Right ventricle myocardium superior (tissue), 1 donor: ENCODE measurements at places on chromosomes 5 and 9. TPM values are rescaled to one million over a fixed set of nuclear protein-coding genes. Genes with fewer than 3 reads are reported as not detected.

NFIL3 gene
- total RNA-seq = 19.9 TPM

INSL4 gene
- not detected for total RNA-seq

SH3RF2 gene
- total RNA-seq = 309 TPM

NR2F1 gene
- total RNA-seq = 0.70 TPM

SLC6A3 gene
- total RNA-seq = not detected

DNA sequence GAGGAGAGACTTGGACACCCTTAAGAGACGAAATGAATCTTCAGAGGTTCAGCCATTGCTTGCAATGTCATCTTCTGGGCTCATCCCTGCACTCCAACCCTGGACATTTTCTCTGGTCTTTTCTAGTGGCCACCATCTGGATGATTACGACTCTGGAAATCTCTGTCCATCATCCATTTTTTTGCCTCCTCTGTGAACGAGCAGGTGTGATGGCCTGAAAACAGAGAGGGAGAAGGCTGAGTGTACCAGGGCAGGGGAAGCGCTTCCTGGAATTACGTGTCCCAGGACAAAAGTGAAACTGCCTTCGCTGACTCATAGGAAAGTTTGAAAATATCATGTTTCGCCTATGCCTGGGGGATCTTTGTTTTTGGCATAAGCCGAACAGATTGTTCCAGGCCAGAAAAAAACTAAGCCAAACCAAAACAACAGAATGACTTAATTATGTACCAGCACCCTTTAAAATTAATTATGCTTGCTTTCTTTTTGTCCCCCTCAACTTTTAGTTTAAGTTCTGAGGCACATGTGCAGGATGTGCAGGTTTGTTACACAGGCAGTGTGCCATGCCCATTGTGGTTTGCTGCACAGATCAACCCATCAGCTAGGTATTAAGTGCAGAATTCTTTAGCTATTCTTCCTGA lies 31.9 kb downstream of the ANKRD33B start:
- DNase-seq = no peak

DNA sequence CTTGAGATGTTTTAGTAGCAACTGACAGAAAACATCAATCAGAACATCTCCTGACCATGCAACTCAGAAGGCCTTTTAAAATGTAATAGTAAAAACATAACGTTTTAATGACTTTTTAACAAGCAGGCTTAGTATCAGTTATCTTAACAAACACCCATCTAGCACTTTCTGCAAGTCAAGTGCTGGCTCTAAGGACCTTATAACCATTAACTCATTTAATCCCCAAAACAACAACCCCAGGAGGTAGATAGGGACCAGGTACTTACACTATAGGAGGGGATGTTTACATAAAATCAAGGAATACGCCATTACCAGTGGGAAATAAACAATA lies 41.8 kb downstream of the ROR2 start:
- DNase-seq = no peak

DNA sequence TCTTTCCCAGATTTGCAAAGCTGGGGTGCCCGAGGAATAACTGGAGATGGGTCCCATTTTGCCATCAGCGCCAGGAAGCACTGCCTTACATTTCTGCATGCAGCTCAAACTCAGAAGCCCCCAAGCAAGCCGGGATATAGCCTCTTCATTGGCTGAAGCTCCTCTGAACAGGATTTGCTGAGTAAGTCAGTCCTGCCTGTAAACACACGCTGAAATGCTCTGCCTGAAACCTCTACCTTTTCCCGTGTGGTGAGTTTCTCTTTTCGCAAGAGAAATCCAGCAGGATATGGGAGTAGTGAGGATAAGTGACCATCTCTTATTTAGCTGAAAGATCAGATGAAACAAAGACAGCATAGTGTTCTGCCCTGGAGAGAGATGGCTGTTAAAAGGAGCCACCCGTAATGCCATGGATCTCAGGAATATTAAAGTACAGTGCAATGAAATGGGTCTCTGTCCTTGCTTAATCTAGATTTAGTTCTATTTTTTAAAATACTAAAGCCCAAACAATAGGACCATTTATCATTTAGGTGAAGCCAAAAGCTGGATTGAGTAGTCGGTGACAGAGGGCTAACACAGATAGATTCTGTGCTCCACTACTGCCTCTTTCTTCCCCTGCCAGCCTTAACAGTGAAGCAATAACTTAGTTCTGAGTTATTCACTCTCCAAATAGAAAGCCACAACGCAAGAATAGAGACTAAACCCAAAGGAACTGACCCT lies 177.5 kb upstream of the PPP2R2B start:
- no peak for DNase-seq

- no peak for DNase-seq
Measured at GRCh38 chr5:40957048-40957447, 47.8 kb downstream of the C7 start.

DNA sequence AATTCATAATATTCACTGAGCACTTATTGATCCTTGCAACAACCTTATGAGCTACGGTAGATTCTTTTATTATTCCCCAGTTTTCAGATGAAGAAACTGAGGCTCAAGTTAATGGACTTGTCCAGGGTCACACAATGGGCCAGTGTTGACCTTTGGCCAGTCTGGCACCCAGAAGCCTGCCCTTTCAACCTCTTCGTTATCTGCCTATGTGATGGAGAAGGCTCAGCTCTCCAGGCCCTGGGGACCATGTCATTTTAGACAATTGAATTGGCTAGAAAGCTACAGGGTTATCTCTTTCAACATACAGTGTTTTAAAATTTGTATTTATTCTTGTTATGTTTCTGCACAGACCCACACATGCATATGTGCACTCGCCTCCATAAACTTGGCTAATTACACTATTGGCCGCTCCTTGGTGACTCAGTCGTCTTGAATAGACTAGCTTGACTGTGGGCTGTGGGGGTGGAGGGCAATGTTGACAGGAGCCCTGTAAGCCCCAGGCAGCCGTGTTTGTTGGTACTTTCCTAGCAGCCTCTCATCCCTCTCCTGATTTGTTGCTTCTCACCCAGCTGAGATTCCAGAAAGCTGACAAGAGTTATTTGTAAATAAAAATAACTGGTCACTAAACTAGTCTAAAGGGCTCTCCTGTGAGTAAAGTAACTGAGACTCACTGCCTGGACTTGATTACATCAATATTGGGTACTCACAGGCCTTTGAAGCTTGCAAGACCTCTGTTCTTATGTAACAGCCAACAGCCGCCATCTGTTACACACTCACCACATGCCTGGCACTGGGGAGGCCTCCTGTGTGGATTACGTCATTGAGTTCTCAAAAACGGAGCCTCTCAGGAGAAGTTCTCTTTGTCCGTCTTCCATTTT lies 8.5 kb upstream of the ANGPTL2 start:
- DNase-seq = peak; percentile 74

GRCh38 chr9:77392328-77392727 lies 215.0 kb downstream of the VPS13A start:
- no peak for DNase-seq

DNA sequence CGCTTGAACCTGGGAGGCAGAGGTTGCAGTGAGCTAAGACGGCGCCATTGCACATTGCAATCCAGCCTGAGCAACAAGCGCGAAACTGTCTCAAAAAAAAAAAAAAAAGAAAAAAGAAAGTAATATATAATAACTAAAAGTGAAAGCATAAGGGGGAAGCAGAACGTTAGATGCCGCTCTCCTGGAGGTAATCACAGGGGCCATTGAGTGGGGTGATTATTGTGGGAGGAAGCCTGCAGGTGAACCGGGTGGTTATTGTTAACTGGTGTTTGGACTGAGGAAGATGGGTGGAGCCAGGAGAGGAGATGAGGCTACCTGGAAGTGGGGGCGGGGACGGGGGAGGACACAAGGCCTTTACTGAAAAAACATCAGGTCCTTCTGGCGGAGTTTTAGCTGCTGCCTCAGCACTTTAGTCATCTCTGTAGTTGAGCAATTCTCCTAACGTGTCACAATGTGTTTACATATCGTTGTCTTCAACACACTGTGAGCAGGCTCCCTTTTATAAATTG lies 5.3 kb upstream of the TJP2 start:
- DNase-seq = no peak

DNA sequence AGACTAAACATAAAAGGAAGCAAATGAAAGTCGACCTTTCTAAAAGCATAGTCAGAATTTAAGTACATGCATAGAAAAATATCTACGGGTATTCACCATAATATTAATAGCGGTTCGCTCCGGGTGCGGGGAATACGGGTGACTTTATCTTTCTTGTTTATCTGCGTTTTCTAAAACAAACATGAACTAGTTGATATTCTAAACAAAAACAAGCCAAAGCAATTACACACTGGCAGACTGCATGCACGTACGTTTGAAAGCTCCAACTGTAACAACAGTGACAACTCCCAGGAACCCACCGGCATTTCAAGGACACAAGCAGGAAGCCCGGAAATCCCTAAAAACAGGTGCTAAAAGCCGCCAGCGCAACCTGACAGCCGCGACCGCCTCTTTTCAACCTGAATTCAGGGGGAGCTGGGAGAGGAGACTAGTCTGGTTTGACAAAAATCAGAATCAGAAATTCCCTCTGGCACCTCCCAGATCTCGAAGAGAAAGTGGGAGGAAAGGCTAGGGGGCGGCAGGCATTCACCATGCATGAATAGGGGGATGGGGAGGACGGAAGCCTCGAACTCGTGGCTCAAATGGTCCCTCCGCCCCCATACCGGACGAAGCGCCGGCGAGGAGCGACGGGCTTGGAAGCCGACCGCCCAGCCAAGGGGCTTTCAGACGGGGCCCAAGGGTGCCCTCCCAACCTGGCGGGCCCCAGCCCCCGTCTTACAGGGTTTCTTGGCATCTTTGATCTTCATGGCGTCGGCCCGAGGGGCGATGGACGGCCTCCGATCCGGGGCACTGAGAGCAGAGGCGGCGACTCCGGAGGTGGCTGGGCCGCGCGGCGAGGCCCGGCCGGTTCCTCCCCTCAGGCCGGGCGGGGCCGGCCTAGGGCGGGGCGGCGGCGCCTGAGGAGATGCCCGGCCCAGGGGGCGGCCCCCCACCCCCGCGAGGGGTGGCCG lies at the start of gene PANK3:
Gene PANK3, minus strand, starts transcription at position 831 of the 950 bp plus-strand sequence. Its CDS starts 85 bp downstream, at position 746.
- no peak for DNase-seq

- DNase-seq = no peak
Measured at GRCh38 chr9:70642341-70642740, 227.9 kb upstream of the KLF9 start.

GRCh38 chr9:26326563-26326962 lies 566.0 kb downstream of the CAAP1 start:
- DNase-seq = no peak
